ENCODE measurements at places on chromosomes 16 and 17.
A peak's percentile ranks its signal among the peaks of the same experiment; 100 is the strongest.

DNA sequence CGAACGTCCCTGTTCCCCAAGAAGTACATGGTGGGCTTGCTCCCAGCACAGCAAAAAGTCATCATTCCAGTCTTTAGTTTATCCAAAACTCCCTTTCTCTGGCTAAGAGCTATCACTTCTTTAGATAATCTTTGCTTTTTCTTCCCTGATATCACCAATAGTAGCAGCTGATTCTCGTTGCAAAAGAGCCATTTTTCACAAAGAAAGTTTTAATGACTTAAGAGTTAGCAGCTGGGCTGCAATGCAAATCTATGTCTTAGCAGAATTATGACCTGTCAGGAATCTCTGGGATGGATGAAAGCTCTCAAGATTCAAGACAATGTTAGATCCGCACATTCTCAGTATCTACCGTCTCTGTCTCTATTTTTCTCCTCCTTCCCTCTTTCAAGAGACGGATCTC, 53.8 kb downstream of the NXN start:
- DNase-seq, result no peak

DNA sequence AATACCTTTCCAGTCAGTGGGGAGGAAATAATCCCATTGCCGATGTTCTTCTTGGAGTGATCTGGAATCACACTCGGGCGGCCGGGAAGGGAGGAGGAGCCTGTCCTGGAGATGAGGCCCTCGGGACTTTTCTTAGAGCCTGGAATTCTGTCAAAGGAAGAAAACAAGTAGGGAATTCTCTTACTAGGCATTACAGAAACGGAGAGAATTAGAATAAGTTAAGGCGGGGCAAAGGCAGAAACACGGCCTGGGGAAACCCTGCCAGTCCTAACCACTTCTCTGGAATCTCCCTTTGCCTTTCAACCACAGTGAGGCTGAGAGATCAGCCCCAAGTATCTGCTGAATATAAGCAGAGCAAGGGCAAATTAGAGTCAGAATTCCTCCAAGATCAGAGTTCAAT, 27.8 kb downstream of the USP36 start:
- DNase-seq, result no peak

- no peak for DNase-seq
These were observed 122.0 kb downstream of the CLEC16A start for GRCh38 chr16:11066261-11066870.

GRCh38 chr17:1060991-1061390, 64.1 kb downstream of the TIMM22 start:
- DNase-seq, result no peak

DNA sequence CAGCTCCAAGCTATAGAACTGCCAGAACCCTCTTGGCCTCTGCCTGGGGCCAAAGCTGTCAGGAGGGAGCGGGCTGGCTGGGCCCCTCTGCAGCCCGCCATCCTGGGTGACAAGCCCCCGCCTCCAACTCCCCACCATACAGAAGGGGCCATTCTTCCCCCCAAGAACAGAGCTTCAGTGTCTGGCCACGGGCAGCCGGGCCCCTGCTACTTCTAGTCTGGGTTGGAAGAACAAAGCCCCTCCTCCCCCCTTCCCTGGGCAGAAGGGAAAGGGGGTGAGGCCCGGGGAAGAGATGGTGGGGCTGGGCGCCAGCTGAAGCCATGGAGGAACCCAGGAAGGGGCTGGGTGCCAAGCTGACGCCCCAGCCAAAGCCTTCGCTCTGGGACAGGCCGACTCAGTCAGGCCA, 9.0 kb downstream of the NAT9 start:
- DNase-seq, result no peak

DNA sequence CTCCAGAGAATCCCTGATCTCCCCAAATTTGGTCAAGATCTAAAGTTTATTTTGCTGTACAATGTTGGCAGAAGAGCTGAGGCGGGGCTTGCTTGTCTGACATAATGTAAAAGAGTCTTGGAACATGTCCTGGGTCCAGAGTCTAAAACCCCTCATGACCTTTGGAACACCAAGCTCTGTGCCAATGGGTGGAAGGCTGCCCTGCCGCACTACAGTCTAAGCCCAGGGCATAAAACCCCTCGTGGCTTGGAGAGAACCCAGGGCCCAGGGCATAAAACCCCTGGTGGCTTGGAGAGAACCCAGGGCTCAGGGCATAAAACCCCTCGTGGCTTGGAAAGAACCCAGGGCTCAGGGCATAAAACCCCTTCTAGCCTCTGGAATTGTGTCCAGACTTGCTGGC, 36.7 kb downstream of the CCDC57 start:
- no peak for DNase-seq

DNA sequence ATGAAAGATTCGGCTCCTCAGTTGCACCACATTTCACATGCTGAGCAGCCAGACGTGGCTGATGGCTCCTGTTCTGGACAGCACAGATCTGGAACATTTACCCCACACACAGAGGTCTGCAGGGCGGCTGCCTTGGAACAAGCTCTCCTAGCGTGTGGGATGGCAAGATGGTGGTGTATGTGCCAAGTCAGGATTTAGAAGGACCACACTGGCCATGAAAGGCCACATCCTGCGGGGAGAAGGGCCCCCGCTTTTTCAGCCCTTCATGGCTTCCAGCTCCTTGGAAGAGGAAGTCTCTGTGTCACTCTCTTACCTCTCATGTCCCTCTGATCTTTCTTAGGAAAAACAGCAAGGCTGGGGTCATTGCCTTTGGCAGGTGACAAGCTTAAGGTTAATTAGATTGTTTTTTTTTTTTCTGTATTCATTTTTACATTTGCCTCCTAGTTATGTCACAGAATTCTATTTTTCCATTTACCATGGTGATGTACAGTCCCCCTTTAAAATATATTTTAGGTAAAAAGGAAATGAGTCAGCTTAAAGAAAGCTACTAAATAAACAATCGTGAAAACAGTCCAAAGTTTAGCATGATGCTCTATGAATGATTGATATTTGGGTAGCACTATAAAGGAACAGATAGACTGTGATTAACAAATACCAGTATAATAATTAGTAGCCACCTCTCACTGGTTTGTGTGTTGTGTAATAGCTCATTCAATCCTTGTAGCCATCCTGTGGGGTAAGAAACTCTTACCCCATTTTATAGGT, 396.6 kb downstream of the CPPED1 start:
- DNase-seq, result no peak

DNA sequence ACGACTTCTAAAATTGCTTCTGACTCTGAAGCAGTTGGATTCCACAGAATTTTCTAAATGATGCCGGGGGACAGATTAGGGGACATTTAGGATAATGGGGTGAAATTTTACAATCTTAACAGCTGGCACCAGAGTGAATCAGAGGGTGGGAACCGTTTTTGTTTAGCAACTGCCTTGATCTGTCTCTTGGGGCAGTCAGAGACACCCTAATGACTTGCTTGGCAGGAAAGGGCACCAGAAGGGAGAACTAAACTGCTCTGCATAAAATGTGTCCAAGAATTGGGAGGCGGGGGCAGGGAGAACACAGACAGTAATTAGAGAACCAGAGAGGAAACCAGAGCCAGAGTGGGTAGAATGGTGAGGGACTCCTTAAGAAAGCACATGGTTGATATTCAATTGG, 6.1 kb upstream of the ABCC12 start:
- no peak for DNase-seq

GRCh38 chr17:5610956-5611355, 26.6 kb upstream of the NLRP1 start:
- no peak for DNase-seq

DNA sequence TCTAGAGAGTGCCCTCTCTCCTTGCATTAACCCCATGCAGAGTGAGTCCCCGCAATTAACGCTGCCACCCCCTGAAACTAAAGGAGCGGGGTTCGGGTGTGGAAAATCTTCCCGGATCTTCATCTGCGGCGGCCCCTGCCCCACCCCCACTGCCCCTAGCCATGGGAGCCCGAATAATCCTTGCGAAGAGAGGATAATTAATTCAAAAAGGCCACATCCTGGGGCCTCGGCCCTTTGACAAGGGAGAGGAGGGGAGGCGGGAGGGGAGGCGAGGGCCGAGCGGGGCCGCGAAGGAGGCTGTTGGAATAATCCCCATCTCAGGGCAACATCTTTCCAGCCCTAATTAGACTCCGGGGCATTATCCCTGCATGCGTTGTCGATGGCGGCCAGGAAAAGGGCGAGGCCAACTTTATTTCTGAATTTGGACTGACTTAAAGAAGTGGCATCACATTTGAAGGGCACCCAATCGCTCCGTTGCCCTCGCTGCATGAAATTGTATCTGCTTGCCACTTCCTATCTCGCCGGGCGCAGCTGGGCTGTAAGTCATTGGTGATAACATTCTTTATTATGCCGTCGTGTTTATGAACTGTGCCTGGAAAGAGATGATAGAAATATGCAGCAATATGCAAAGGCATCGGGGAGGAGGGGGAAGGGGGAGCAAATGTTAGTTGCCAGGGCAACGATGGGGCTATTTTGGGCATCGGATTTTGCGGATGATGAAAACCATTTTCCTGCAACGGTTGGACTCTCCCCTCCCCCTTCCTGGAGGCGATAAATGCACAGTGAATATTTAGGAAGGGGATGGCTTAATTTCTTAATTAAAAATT, 387.1 kb upstream of the TNRC6C start:
- DNase-seq, result peak; percentile 86

DNA sequence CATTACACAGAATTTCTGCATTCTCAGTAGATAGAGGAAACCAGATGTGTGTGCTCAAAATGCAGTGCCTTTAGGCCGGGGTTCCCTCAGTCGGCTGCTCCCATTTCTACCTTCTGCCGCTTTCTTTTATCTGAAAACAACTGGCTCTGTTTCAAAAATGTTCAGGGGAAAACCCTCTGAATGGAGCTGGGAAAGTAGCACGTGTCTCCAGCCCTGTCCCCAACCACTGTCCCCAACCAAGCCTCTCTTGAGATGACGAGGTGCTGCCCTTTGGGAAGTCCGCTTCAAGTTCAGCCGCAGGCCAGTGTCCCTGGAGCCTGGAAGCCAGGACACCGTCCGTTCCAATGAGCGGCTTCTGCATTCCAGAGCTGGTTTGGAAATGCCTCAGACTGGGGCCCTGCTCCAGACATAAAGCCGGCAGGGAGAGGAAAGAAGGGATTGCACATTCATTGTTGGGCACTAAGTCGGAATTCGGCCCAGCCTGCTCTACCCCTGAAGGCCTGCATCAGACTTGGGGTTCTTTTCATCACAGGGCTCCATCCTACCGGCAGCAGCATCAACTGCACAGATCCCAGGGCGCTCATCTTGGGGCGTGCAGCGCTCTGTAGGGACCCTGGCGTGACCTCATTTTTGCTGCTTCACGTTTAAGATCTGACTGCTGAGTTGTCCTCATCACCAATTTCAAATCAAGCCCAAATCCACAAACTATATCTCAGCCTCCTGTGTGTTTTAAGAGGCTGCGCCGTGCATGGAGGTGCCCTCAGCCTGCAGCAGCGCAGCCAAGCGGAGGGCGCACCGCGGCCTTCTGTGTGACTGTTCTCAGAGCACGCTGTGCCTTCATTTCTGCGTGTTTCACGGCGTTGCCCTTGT, 111.3 kb downstream of the BANP start:
- DNase-seq, result no peak

DNA sequence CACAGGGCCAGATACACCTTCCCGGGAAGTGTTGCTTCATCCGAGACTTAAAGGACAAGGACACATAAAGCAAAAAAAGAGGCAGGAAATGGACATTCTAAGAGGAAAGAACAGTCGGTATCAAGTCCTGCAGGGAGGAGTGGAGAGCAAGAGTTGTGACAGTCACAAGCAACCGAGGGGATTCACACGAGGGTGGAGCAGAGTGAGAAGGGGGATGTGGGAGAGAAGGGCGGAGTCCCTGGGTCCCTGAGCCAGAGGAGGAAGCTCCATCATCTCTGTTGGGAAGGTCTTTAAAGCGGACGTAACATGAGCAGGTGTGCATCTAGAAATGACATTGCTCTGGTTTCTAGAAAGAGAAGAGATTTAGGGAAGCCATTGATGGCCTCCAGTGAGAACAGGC, 47.1 kb downstream of the AIPL1 start:
- DNase-seq, result no peak
